Activated naive CD8-positive, alpha-beta T cell treated with anti-CD3 and anti-CD28 coated beads, Interleukin-2, amount 50 U/mL, for 16 hours (primary cell): ENCODE measurements at places on chromosomes 12 and 14.

DNA sequence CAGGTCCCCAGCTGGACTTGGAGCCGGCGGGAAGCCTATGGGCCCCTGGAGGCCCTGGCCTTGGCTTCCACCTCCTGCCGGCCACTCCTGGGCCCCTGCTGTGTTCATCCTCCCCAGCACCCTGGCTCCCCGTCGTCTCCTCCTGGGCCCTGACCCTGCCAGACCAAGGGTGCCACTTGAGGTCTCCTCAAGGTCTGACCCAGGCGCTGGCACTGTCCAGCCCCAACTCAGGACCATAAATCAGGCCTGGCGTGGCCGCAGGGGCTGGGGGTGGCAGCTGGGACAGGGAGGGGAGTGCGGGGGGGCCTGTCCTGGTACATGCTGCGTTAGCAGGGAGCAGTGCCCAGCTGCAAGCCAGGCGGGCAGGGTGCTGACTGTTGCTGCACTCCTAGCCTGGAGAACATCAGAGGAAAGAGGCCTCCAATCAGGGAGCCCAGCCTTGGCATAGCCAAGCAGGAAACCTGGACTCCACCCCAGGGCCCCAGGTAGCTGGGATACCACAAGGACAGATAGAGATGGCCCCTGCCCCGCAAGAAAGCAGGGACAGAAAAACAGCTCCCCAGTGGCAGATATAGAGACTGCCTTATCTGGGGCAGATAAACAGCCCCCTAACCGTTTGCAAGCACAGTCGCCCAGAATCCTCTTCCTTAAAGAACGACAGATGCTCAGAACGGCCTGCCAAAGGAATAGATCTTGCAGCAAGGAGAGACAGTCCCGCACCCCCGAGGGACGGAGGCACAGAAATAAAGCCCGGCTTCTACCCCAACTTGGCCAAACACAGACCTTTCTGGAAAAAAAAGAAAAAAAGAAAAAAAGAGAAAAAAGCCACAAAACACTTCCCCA lies 6.5 kb upstream of the ATG101 start:
- no peak for DNase-seq

DNA sequence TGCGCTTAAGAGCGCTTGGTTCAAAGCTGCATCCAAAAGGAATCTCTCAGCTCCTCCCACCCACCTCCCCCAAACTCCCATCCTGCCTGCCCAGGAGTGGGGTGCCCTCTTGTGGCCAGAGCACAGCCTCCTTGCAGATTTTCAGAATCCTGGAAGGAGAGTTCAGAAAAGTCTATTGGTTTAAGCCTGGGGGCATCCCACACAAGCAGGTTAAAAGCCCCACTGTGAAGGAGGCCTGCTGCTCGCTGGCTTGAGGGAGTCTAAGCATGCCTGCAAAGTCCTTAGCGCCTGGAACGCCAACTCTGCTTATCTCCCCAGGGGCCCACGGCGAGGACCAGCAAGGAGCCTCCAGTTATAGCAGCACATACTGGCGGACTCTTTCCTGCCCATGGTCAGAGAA lies 297.1 kb downstream of the KSR2 start:
- no peak for DNase-seq

GRCh38 chr12:5524116-5524768 lies 92.3 kb downstream of the NTF3 start:
- DNase-seq: no peak

GRCh38 chr12:110927546-110927945 lies 7.2 kb upstream of the MYL2 start:
- DNase-seq: no peak

GRCh38 chr14:62179367-62180018 lies 417.3 kb downstream of the SNAPC1 start:
- DNase-seq: no peak

DNA sequence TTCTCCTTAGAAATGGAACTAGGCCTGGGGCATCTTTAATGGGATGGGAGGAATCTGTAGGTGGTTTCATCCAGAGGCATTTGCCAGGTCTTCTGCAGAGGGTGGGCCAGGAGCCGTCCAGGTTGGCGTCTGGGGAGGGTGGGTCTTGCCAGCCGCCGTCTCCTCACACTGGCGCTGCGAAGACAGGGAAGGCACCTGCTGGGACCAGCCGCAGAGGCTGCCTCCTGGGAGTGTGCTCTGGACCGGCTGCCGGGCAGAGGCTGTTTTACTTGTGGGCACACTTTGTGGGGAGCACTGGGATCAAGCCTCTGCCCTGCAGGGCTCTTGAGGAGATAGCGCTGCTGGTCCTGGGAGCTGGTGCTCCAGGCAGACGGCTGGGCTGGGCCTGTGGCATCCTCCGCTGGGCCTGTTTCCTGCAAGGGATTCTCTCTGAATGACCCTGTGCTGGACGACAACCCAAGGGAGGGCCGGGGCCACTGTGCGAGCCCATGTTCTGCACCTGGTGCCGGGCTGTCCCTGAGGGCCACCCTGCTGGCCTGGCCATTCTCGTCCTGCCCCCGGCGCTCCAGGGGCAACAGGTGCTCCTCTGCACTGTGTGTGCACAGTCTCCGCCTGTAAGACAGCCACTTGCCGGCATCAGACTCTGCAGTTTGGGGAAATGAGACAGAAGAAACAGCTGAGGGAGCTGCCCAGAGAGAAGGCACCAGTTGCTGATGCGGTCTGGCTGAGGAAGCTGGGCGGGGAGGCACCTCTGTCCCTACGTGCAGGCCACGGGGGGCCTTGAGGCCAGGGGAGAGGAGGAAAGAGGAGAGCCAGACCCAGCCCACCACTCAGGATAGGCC lies 10.0 kb upstream of the TEX22 start:
- DNase-seq: no peak

- DNase-seq: no peak
Observed at GRCh38 chr12:47413806-47414205, 292.0 kb downstream of the RPAP3 start.

- DNase-seq: no peak
Observed at GRCh38 chr14:54975856-54976255, 51.0 kb downstream of the WDHD1 start.

DNA sequence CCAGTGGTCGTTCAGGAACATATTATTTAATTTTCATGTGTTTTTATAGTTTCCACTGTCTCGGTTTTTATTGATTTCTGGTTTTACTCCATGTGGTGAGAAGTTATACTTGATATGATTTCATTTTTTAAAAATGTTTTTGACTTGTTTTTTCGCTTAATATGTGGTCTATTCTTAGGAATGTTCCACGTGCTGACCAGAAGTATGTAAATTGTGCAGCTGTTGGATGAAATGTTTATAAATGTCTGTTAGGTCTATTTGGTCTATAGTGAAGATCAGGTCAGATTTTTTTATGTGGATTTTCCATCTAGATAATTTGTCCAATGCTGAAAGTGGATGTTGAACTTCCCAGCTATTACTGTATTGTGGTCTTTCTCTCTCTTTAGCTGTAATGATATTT lies 433.8 kb upstream of the MIS18BP1 start:
- DNase-seq: no peak

DNA sequence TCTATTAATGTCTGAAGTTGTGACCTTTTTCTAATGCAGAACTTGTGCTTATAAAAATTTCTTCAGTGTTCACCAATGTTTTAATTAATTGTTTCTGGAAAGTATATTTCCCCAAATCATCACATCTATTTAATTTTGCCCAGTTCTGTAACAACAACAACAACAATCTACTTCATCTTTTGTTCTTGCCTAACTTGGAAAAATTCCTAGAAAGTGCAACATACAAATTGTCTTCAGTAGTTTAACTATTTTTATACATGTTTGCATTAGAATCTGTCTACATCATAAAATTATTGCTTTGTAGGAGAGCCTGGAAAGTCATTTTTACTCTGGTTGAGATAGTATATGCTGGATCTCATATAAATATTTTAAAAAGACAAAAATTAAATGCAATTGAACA lies 38.5 kb downstream of the CCER1 start:
- DNase-seq: no peak
